ENCODE measurements at places on chromosomes 7 and 10.

DNA sequence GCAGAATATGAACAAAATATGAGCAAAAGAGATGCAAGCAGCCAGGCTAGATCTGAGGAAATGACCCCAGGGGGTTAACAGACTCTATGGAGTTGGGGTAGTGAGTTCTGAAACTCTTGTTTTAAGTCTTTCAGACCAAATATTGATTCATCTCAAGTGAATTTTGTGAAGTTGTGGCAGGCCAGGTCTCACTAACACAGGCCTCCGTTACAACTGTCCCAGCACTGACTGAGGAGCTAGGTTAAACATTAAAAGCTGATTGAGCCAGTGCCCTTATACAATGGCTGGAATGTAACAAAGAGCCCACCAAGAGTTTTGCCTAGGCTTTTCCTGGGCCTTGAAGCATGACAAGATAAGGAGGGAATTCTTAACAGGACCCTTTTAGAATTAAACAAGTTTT is 192.3 kb upstream of the STK17A start:
- no peak for DNase-seq

DNA sequence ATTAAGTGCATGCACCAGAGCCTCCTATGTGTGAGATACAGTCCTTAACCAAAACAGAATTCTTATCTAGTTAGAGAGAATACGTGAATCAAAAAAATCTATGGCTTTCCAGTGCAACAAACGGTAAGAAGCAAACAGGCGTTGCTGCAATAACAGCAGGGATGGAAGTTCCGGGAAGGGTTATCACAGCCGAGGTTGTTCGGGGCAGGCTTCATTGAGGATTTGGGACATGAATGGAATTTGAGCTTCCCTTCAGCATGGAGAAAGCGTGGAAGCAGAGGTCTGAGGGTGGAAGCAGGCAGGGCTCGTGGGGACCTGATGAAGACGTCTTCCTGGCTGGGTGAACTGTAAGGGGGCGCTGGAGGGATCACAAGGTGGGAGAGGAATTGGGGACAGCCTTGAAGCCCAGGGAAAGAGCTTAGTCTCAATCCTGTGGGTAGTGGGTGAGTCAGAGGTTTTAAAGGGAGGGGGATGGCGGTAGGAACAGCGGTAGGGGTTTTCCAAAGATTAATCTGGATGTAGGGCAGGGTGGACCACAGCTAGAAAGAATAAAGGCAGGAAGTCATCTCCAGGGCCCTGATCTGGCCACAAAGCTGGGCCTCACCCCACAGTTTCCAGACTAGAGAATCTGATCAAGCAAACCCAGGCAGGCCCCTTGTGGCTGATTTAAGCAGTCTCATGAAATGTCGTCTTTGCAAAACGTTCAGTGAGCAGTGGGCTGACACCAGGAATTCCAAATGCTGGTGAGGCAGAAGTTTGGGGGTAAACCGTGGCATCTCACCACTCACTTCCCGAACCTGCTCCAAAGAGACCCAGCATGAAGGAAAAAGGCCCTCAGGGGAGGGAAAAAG is 65.1 kb downstream of the CALML3 start:
- no peak for DNase-seq

DNA sequence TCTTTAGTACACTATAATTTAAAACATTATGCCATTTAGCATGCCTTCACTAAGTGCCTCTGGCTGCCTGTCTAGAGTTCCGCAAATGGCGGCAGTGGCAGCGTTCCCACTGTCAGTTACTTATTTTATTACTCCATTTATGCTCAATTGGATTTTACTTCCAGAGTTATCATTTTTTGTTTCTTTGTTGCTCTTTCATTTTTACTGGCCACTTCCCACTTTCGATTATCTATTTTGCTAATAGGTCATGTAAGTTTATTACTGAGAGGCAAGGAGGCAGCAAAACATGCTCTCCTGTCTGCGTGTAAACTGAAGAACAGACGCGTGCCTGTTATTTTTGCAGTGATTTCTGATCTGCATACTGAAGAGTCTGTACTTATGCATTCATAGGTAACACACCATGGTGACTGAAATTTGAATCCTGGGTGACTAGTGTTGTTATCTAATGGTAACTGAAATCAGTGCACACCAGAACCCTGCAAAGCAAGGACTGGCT is 23.1 kb downstream of the KDM7A start:
- DNase-seq = no peak

- DNase-seq = no peak
Observed at GRCh38 chr10:79561257-79561656, 1.1 kb upstream of the SFTPA2 start.

DNA sequence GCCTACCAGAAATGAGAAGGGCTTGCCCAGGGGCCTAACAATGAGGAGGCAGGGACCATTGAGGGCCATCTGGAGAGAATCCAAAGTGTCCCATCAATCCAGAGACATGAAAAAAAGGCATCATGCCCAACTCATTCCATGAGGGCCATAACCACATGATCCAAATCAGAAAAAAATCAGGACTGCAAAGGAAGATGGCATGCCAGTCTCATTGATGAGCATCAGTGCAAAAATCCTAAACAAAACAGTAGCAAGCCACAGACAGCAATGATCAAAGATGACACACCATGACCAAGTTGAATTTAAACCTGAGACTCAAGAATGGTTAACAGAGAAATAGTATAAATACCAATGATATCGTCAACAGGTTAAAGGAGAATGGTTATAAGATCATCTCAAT is 7.0 kb upstream of the CYP3A4 start:
- DNase-seq = no peak

GRCh38 chr10:62492012-62492869 is 118.1 kb downstream of the ZNF365 start:
- no peak for DNase-seq

DNA sequence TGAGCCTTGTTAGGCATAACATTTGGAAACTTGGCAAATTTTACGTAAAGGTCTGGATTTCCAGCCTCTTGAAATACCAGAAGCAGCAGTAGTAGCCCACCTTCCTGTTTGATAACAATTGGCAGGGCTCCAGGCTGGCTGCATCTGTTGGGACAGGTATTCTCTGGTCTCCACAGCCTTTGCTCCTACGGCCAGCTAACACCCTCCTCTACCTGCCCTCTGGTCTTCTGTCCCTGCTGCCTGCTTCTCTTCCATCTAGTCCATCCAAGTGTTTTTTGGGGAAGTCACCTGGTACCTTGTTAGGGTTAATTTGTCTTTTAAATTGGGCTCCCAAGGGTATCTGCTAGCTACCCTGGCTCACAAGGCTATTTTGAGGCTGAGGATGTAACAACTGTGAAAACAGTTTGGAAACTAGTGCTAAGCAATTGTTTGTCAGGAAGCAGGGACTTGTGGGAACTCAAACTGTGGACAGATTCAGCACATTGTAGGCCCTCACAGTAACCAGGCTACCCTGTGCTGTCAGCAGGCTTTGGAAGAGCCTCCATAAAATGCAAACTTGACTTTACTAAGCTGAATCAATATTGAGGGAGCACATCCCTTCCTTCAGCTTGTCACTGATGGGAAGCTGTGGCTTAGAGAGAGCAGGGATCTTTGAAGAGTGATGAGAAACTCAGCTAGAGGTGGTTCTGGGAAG is 8.5 kb downstream of the RPS24 start:
- no peak for DNase-seq

DNA sequence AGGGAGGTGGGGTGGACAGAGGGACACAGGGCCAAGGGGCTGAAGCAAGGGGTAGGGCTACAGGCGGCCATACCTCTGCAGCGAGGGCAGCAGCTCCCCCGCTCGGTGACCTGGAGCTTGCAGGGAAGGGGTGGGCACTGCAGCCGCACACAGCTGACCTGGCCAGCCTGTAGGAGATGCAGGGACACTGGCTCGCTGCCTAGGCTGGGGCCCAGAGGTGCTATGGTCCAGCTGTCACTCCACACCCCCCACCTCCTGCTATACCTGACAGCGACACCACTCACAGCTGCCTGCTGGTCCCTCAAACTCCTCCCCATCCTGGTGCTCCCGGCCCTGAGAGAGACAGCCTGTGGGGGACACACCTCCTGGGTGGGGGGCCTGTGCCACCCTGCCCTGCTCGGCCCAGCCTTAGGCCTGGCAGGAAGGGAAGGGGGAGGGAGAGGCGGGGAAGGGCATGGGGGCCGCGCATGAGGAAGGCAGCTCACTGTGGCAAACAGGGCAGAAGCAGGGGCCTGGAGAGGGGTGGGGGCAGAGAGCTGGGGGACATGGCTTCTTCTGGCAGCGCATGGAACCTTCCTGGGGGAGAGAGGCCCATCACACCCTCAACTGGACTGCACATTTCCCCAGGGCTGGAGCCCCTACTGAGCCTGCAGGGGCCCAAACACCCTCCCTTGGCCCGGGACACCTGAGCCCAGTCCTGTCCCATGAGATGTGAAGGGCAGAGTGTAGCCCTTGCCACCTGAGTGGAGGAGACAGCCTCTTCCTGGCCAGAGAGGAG is 23.9 kb downstream of the ATP6V1F start:
- DNase-seq = no peak

DNA sequence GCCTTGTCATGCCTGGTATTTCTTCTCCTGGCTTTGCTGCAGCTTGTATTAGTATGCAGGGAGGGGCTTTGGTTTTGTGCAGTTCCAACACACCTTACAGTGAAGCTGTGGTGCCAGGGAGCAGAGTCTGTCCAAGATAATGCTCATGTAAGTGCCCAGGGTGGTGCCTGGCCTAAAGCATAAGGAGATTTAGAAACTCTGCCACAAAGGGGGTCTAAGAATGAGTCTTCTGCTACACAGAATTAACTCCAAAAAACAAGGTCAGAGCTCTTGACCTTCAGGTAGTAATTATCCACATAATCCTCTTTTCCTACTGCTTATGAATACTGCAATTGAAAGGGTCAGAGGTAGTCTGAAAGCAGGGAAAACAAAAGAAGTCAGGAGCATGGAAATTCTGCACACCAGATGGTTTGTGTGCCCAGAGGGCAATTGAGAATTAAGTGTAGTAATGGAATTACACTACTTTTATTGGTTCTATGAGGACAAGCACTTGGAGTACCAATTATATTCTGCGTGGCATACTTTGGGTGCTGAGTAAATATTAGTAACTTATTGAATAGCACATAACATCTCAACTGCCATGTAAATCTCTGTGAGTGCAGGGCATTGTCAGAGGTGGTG is 121.5 kb downstream of the KAT6B start:
- no peak for DNase-seq

DNA sequence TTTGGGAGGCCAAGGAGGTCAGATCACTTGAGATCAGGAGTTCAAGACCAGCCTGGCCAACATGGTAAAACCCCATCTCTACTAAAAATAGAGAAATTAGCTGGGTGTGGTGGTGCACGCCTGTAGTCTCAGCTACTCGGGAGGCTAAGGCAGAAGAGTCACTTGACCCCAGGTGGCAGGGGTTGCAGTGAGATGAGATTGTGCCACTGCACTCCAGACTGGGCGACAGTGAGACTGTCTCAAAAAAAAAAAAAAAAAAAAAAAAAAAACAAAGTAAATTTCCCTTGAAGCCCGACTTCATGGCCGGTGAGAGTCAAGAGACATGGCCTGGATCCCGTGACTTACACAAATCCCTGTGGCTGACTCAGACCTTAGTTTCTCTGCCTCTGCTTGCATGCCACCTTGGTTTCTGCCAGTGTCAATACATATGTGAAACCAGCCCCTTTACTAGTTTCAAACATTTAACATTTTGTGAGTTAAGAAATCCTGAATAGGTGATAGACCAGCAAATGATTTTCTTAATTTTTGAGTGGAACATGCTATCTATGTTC is 62.8 kb downstream of the ZEB1 start:
- no peak for DNase-seq

DNA sequence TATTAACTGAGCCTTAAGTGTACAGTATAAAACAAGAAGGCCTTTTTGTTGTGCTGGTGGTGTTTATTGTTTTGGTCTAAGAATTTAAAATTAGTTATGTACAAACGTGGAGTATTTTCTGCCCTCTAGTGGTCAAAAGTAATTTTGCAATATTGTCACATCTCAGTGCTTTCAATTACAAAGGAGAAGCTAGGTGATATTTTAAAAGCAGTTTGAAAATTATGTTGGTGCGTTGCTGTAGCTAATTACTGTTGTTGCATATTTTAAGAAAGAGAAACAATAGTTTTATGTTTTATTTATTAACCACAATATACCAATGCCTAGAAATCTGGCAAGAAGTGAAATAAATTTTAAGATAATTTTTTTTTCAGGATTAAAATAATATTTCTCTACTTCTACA is 11.4 kb downstream of the NPVF start:
- no peak for DNase-seq

DNA sequence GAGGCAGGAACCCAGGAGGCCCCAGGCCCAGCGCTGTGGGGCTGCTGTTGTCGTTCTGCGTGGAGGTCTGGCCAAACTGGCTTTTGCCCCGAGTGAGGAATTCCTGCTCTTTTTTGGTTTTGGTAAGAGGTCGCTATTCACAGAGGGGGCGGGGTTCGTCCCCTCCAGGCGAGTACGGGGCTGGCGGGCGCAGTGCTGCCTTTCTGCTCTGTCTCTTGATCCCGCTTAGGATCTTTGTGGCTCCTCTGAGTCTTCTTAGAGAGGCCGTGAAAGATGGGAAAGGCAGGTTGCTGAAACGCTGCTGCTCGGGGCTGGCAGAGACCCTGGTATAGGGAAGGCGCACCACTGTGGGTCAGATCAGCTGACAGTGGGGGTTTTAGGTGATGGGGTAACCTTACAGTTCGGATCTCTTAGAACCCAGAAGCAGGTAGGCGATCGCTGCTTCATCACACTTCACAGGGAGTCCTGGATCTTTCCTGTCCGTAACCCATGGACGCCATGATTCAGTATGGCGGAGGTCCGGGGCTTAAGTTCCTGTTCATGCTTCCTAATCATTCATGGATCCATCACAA is 136.7 kb downstream of the KIF20B start:
- DNase-seq = no peak

DNA sequence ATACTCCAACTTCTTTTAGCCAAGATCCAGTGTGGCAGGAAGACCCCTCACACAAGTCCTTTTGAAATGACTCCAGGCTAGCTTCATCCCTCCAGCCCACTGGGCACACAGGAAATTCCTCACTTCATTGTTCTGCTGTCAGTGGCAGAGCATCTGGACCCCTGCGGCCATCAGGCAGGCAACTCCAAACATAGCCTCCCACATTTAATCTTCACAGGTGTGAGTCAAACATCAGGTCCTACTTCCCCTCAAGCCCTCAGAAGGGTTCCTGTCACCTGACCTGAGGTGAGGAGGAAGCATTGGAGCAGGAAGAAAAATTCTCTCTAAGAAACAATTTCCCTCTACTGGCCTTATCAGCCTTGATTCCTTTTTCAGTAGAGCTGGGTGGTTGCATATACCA is 51.1 kb upstream of the C1GALT1 start:
- DNase-seq = no peak

Measured in D721Med (cell line).